Hepatocyte (in vitro differentiated cells): ENCODE measurements at places on chromosomes 12 and 14. TPM values are rescaled to one million over a fixed set of nuclear protein-coding genes. Genes with fewer than 3 reads are reported as not detected.

B4GALNT3 gene
- 10.6 and 13.9 TPM in 2 replicates for total RNA-seq

DNA sequence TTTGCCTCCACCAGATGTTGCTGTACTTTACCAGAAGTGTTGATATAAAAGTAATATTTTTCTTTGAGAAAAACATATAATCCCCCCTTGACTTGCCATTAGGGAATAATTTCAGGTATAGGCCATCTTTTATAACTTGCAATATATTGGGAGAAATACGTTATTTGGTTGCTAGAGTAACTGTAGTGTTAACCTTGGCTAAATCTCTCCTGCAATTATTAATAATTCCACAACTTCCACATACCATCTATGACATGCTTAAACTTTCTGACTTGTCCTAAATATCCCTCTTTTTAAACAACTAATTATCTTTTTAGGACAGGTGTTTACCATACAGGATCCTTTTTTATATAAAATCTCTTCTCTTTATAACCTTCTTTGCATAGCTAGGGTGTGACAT is 1048.2 kb downstream of the SLC16A7 start:
- no peak for DNase-seq

GRCh38 chr14:81903477-81903876 is 369.8 kb upstream of the SEL1L start:
- DNase-seq = no peak

GRCh38 chr12:62866451-62867082 is 68.4 kb downstream of the PPM1H start:
- DNase-seq = peak; percentile 32

- DNase-seq = peak; percentile 63
Observed at GRCh38 chr12:41992022-41992421, 152.7 kb downstream of the GXYLT1 start.

DNA sequence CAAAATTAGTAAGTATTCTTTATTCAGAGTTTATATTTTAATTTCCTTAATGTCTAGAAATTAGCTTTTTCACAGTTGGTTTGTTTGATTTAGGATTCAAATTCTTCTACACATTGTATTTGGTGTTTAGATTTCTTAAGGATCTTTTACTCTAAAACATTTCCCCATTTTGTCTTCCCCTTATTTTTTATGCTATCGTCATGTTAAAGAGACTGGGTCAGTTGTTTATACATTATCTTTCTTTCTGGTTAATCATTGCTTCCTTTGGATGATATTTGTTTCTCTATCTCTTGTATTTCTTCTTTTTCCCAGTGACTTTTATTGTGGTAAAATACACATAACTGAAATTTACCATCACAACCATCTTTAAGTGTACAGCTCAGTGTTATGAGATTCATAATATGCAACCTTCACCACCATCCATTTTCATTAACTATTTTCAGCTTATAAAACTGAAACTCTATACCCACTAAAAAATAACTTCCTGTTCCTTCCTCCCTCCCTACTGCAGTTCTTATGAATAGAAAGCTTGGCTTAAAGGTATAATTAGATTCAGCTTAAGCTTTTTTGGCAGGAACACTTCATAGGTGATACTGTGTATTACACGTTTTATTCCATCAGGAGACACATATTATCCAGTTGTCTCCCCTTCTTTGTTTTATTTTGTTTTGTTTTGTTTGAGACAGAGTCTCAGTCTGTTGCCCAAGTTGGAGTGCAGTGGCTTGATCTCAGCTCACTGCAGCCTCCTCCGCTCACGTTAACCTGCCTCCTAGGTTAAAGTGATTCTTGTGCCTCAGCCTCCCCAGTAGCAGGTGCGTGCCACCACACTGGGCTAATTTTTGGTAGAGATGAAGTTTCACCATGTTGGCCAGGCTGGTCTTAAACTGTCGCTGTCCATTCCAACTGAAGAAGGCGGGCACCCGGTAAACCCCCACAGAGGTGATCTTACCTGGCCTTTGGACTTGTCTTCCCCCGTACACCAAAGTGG is 45.0 kb downstream of the NOPCHAP1 start:
- no peak for DNase-seq

DNA sequence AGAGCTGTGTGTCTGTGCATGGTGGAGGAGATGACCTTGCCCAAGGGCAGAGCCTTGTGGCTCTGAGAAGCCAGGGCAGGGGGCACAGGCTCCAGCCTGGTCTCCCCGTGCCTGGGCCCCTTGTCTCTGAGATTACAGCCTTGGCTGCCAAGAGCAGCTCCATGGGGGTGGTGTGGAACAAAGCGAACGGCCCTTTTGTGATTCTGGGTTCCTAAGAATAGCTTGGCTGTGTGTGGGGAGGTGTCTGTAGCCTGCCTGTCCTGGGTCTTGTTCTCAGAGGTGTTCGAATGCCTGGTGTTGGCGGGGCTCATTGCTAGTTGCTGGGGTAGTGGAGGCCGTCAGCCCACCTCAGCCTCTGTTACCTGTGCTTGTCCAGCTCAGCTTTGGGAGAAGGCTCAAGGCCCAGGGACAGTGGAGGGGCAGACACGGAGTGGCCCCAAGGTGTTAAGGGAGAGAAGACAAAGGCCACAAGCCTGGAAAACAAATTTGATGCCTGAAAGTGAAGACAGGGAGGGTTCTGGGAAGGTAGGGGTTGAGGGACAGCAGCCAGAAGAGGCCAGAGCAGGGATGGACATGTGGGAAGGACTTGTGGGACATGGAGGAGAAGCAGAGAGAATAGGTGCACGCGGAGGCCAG is 7.4 kb upstream of the MYH7 start:
- no peak for DNase-seq

CLEC2A gene
- 0.28 TPM in 1 of 2 replicates, not detected in the other for total RNA-seq

DNA sequence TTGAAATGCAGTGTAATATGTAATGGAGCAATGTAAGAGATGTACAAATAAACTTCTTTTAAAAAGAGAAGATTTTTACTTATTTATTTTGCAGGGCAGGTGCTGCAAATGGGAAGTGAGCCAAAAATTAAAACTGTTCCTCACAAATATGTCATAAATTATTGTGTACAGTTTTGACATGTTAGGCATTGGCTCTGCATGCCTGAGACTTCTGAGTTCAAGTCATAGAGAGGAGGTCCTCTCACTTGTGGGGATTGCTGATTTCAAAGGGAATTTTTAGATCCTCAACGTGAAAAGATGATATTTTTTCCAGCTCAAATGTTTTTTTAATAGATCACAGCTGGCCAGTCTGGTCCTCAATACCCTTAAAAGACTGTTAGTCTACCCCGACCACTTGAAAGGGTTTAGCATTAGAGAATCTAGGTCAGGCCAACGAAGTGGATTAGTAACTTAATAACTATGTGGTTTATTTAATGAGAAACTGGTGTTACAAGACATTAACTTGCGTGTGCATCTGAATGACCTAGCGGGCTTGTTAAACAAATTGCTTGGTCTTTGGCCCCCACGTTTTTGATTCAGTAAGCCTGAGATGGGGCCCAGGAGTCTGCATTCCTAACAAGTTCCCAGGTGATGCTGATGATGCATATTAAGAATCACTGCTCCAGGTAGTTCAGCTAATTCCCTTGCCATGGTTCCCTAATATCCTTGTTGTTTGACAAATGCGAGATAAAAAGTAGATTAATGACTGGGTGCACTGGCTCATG is 30.9 kb upstream of the WDR89 start:
- no peak for DNase-seq

WNT1 gene
- not detected in 2 replicates for total RNA-seq

- peak; percentile 54 for DNase-seq
Observed at GRCh38 chr12:15788233-15789219, 662 bp downstream of the EPS8 start.

DNA sequence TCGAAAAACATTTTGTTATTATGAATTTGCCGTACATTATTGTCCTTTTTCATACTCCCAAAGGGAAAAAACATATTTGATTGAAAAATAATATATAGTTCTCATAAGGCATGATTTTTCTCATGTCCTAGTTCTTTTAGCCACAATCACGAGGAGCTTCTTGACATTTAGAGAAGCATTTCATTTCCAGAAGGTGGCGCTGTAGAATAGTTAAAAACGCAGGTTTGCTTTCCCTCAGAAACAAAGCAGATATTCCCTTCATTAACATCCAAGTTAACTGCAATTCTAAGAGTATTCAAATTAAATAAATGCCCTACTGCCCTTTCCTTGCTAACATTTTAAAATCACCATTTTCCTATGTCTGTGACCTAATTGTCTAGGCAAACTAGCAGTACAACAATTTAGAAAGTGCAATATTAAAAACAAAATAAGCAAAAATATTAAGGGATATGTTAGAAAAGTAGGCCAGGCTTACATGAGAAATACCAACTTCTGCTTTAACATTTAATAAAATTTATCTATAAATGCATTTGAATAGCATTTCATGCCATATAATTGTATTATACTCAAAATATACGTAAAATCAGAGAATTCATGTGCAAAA is 10.9 kb upstream of the PIK3C2G start:
- peak; percentile 87 for DNase-seq

- no peak for DNase-seq
Observed at GRCh38 chr12:16833376-16834015, 227.5 kb upstream of the LMO3 start.

FAM90A1 gene
- not detected in 2 replicates for total RNA-seq

GRCh38 chr14:101444116-101444515 is 117.2 kb upstream of the DIO3 start:
- no peak for DNase-seq

DNA sequence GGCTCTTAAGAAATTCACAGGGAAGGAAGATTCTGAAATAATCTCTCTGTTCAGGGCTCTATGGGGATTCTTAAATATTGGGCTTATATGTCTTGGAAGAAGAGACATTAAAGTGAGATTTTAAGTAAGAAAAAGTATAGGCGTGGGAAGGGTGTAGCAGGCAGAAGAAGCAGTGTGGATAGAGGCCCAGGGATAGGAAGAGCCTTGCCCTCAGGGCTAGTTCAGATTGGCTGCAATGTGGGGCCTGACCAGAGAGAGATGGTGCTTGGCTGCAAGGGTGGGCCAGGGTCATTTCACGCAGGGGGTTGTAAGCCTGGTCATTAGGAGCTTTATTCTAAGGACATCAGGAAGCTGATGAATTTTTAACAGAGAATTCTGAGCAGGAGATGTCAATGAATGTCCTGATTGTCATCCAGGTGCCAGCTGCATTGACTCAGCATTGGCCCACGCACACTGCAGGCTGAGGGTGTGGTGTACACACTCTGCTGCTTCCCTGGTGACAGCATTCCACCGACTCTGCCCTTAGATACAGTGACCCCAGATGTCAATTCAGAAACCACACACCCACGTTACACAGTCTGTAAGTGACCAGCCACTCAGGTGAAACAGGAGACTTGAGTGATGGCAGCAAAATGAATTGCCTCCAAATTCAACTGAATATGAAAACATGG is 582.5 kb downstream of the NRXN3 start:
- DNase-seq = peak; percentile 16
